Caki2 (cell line): ENCODE measurements at places on chromosomes 1 and 21.
A peak's percentile ranks its signal among the peaks of the same experiment; 100 is the strongest.

DNA sequence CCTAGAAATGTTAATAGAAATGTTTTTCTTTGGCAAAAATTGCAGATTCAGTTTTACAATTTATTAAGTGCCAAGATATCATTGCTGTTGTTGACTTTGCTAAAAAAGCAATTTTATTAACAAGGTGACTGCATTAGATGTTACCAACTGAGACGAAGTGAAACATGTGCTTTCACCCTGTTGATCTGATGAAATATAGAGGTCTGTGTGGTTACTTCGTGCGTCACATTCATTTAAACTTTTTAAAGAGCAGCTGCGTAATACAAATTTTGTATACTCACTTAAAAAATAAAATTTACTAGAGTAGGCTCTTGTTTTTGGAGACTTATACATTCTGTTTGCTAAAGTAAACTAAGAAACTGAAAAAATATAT is 465.7 kb downstream of the USP25 start:
- no peak for DNase-seq

DNA sequence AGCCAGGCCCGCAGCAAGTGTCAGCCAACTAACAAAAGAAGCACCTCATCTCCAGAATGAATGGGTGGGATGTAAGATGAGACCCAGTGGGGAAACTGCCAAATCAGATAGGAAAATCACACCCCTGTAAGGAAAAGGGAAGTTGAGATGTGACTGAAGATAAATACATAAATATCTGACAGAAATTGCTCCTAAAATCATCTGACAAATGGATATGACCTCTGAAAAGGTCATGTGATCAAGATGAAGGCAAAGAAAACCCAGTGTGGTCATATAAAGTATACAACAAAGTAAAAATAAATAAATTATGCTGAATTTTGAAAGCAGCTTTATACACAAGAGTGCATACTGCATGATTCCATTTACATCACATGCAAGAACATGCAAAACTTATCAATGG is 12.7 kb downstream of the SIPA1L2 start:
- DNase-seq: no peak

DNA sequence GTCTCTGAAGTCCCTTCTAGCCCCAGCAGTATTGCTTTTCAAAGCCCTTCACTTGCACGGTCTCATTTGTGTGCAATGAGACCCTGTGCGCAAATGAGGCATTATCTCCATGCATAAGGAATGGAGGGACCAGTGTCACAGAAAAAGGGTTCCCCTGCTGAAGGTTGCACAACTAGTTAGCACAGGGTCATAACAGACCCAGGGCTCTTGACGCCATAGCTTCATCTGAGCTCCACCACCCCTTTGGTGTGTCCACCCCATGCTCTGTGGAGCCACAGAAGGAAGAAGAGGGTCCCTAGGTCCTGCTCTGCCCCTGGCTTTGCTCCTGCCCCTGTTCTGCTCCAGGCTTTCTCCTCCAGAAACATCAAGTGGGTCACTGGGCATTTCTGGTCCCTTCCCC is 12.6 kb downstream of the SH2D2A start:
- DNase-seq: no peak

- DNase-seq: peak; percentile 34
Observed at GRCh38 chr1:224592636-224593582, 23.2 kb upstream of the CNIH3 start.

- no peak for DNase-seq
Observed at GRCh38 chr1:24905355-24905978, 24.6 kb downstream of the RUNX3 start.
